Kidney epithelial cell (primary cell): ENCODE measurements at places on chromosomes 6 and 20. TPM values are rescaled to one million over a fixed set of nuclear protein-coding genes. Genes with fewer than 3 reads are reported as not detected.

The LZTS3 gene
- 10.4 and 11.3 TPM in 2 replicates for total RNA-seq

The DNPH1 gene
- total RNA-seq: 239 and 284 TPM in 2 replicates

The DSP gene
- 216 and 220 TPM in 2 replicates for total RNA-seq

The POU5F1 gene
- total RNA-seq: 0.21 and 0.68 TPM in 2 replicates

The VSX1 gene
- not detected in 2 replicates for total RNA-seq

The SLCO4A1 gene
- total RNA-seq: 38.6 and 49.7 TPM in 2 replicates

The SLC16A10 gene
- total RNA-seq: 1.0 and 1.4 TPM in 2 replicates
